ENCODE measurements at places on chromosomes 6 and 20.

- DNase-seq: no peak
These were observed 41.1 kb downstream of the CNR1 start for GRCh38 chr6:88124925-88125557.

- DNase-seq: no peak
These were observed 54.7 kb downstream of the LRFN2 start for GRCh38 chr6:40532349-40533000.

DNA sequence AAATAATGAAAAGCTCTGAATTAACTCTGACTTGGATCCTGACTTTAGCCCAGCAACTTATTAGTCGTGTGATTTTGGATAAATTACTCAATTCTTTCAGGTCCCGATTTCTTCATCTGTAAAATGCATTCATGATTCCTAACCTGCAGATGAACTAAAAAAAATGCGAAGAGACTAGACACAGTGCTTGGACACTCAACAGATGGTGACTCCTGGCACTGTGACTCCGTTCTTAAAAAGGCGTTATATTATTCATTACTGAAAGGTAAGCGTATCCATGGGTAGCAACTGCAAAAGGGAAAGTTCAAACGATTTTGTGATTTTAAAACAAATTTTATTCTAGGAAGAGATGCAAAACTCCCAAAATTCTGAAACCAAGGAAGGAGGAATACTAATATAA lies 226.3 kb downstream of the KIF16B start:
- no peak for DNase-seq

GRCh38 chr20:39092733-39093410 lies 130.7 kb downstream of the DHX35 start:
- DNase-seq: no peak

DNA sequence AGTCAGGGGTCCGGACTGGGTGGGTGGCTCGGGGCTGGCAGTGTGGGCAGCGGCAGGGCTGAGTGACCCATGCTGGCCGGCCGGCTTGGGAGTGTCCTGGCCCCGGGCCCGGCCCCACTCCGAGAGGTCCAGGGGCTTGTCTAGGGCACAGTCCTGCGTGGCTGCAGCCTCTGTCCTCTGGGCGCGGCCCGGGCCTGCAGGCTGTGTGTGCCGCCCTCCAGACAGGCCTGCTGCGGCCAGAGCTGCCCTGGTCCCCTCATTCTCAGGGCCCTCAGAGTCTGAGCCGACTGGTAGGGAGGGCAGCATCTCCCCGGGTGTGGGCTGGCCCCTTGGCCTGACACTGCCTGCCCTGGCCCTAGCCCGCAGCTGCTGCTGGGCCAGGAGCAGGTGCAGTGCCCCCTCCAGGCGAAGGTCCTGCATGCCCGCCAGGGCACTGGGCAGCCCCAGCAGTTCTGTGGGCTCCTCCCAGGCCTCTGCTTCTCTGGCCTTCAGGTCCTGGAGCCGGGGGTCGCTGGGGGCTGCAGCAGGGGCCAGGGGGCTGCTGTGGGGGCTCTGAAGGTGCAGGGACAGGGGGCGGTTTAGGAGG lies 6.9 kb upstream of the CABLES2 start:
- no peak for DNase-seq

- peak; percentile 79 for DNase-seq
These were observed 24.4 kb downstream of the TBC1D32 start for GRCh38 chr6:121309768-121310469.

- no peak for DNase-seq
These were observed 9.6 kb downstream of the CMTR1 start for GRCh38 chr6:37442416-37443215.

- DNase-seq: no peak
These were observed 561.4 kb downstream of the PKHD1 start for GRCh38 chr6:51526049-51526448.
